Right lobe of liver (tissue), 6 donors: ENCODE measurements at places on chromosomes 6 and 20. TPM values are rescaled to one million over a fixed set of nuclear protein-coding genes. Genes with fewer than 3 reads are reported as not detected.

VWA7 gene
- total RNA-seq = 1.2 TPM

LPA gene
- total RNA-seq = 222 TPM

CRYBG1 gene
- 6.8 TPM for total RNA-seq

BPIFB2 gene
- total RNA-seq = not detected

TFAP2D gene
- not detected for total RNA-seq

HSPA1B gene
- 49.4 TPM for total RNA-seq

ZCCHC3 gene
- 5.5 TPM for total RNA-seq

TINAG gene
- total RNA-seq = not detected

DNA sequence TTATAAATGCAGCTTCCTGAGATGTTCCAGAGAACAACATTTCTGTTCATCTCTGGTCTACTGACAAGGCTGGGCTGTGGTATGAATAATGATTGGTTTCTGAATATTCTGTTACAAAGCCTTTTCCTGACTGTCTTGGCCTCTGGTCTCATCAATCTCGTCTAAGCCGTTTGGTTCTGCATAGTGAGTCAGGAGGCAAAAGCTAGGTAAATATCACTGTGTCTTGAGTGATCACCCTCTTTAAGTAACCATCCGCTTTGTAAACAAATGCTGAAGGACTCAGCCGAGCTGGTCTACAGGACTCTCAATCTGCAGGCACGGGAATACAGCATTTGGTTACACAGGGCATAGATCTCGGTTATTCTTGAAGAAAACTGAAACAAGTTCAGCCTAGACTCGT lies 511.9 kb downstream of the KIF16B start:
- DNase-seq = no peak
- H3K27me3 ChIP-seq = no peaks in the 10 kb centered on the region
- H3K4me1 ChIP-seq = no peaks in the 10 kb centered on the region
- H3K4me3 ChIP-seq = no peak overlapping the region

GRCh38 chr20:56376331-56376730 lies 15.7 kb downstream of the AURKA start:
- H3K27me3 ChIP-seq = no peaks in the 10 kb centered on the region
- no peak for DNase-seq
- no peak overlapping the region for H3K27ac ChIP-seq
- H3K4me1 ChIP-seq = no peaks in the 10 kb centered on the region

GRCh38 chr6:119209452-119210205 lies 131.2 kb upstream of the FAM184A start:
- no peaks in the 10 kb centered on the region for H3K36me3 ChIP-seq
- no peak overlapping the region for H3K4me3 ChIP-seq
- peaks cover 35% of the 10 kb centered on the region for H3K4me1 ChIP-seq
- no peaks in the 10 kb centered on the region for H3K27me3 ChIP-seq
- H3K27ac ChIP-seq = no peak overlapping the region

GRCh38 chr6:25576919-25577318 lies 75.1 kb upstream of the SCGN start:
- no peak overlapping the region for H3K4me3 ChIP-seq
- no peaks in the 10 kb centered on the region for H3K4me1 ChIP-seq
- H3K36me3 ChIP-seq = no peaks in the 10 kb centered on the region
- H3K27ac ChIP-seq = no peak overlapping the region
- no peaks in the 10 kb centered on the region for H3K27me3 ChIP-seq

DNA sequence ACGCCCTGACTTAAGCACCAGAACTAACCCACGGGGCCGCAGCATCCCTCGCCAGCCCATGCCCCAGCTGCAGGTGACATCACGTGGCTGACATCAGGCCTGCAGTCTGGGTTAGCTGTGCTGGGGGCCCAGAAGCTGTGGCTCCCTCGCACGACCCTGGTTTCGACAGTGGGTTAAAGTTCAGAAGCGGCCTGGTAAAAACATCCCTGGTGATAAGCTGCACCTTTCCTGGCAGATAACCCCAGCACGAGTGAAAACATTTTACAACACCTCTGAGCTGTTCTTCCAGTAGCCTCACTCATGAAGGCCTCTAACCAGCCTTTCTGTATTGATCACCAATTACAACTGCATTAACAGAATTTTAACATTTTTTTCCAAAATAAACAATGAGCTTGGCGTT lies 136.4 kb upstream of the RREB1 start:
- no peaks in the 10 kb centered on the region for H3K27me3 ChIP-seq
- H3K4me3 ChIP-seq = no peak overlapping the region
- DNase-seq = peak; percentile 55
- peaks cover 30% of the 10 kb centered on the region for H3K4me1 ChIP-seq
- peak overlapping the region; percentile 81 for H3K27ac ChIP-seq

DNA sequence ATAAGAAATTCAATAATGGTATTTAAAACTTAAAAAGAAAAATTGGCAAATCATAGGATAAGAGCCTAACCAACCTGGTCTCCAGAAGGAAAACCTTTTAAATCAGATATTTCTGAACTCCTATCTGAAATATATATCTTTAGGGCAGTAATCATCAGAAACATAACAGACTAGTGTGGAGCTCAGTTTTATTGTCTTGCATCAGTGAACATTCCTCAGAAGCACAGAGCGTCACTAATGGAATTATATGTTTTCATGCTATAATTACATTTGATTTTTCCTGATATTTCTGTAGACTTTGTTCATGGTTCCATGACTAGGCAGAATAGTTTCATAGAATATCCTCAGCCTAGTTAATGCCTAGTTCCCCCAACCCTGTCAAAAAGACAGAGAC lies 262.2 kb downstream of the EYA4 start:
- no peaks in the 10 kb centered on the region for H3K27me3 ChIP-seq
- H3K4me3 ChIP-seq = no peak overlapping the region
- H3K27ac ChIP-seq = no peak overlapping the region
- DNase-seq = no peak
- H3K4me1 ChIP-seq = no peaks in the 10 kb centered on the region

- peaks cover 5% of the 10 kb centered on the region for H3K27me3 ChIP-seq
- H3K36me3 ChIP-seq = no peaks in the 10 kb centered on the region
- H3K4me3 ChIP-seq = no peak overlapping the region
Measured at GRCh38 chr20:21096321-21097043, 9.7 kb downstream of the LINC00237 start.

DNA sequence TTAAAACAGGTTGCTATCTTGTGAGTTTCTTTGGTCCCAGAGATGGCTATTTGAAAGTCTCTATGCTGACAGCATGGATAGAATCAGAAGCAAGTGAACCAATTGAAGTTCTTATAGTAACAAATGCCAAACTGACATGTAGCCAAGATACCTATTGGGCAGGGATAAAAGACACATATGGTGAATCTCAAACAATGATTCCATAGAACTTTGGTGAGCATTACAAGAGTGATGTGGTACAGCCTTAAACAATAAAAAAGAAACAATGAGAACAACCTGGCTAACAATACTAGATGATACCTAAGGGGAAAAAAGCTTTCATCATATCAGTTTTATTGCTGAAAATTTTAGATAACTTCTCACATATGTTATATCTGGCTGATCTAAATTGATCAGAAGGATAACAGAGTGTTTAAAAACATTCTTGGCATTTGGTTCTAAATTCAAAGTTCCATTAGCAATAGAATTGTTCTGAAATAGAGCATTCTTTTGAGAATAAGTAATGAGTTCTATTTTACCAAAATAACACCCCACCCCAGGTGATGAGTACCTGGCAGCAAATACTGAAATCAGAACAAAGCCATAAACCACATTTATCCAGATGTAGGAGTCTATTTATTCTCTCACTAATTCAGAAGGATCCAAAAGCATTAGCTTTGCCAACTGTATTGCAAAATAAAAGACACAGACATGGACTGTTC lies 5.8 kb upstream of the HMGCLL1 start:
- no peaks in the 10 kb centered on the region for H3K27me3 ChIP-seq
- no peaks in the 10 kb centered on the region for H3K4me1 ChIP-seq
- H3K4me3 ChIP-seq = no peak overlapping the region
- DNase-seq = no peak

DNA sequence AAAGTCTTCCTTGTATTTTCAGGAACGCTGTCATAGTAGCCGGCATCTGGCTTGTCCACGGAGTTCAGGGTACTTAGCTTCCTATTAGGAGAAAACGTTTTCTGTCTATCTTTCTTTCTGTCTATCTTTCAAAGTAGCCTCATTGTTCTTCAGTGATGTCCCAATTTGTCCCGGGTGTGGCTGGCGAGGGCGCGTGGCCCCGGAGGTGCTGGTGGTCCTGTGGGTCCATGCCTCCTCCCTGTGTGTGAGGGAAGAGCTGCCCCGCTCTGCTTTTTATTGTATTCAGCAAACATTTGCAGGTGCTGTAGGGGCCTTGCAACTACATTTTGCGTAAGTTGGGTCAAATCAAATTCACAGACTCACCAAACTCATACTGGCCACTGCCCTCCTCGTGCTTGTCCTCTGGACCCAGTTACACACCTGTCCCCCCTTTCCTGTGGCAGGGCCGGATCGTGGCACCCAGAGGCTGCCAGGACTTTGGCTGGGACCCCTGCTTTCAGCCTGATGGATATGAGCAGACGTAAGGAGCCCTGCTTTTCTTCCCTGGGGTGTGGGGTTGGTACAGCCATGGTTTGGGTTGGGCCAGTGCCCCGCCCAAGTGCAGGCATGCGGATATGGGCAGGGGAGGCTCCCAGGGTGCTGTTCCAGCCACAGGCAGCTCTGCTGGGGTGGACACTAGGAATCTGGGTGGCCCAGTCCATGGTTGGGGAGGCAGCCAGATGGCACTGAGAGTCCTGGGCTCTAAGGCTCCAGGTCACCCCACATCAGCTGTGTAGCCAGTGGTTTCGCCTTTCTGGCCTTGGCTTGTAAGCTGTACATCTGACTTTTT lies 12.3 kb downstream of the ITPA start:
- no peaks in the 10 kb centered on the region for H3K27me3 ChIP-seq
- no peak for DNase-seq
- no peak overlapping the region for H3K4me3 ChIP-seq
- no peak overlapping the region for H3K27ac ChIP-seq
- peaks cover 2% of the 10 kb centered on the region for H3K36me3 ChIP-seq
- peaks cover 4% of the 10 kb centered on the region for H3K4me1 ChIP-seq

DNA sequence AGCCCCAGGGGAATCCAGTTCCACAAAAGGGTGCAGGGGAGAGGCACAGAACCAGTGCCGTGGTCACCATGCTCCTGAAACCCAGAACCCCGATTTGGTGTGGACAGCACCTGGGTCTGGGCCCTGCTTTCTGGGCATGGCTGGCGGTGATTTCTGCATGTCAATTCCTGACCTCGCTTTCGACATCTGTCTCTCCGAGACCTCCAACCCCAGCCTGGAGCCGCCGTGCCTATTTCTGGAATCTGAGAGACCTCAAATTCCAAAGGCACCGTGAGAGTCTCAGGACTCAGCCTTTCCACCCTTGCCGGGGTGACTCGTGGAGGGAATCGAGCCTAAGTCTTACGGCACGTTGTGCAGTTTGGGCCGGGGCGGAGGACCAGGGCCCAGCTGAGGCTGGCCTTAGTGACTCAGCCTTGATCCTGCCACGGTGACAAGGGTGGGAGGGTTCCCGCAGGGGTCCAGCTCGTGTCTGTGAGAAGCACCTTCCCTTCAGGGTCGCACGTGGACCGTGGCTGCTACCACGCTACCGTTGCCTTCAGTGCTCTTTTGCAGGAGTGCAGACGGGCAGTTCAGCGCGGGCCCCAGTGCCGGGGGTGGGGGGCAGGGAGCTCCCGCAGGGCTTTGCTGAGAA lies 133.7 kb downstream of the PXDC1 start:
- no peaks in the 10 kb centered on the region for H3K36me3 ChIP-seq
- H3K27me3 ChIP-seq = no peaks in the 10 kb centered on the region
- H3K4me1 ChIP-seq = no peaks in the 10 kb centered on the region
- H3K27ac ChIP-seq = no peak overlapping the region

DNA sequence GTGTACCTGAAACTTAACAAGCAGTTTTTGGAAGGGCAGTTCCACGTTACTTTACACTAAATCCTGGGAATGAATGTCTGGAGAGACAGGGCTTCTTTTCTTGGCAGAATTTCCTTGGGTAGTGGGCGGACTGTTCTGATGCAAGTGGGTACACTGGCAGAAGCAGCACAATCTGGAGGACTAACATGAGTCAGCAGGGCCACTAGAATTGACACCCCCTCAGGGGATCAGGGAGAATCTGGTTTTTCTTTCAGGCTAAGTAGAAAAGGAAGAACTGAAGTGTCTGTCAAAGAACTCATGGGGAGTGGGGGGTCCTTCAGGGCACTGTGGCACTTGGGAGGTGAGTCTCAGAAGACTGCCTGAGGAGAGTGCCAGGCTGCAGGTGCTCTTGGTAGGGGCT lies 34.6 kb downstream of the PANK2 start:
- no peak overlapping the region for H3K27ac ChIP-seq
- H3K4me1 ChIP-seq = no peaks in the 10 kb centered on the region
- H3K36me3 ChIP-seq = no peaks in the 10 kb centered on the region
- H3K27me3 ChIP-seq = no peaks in the 10 kb centered on the region

DNA sequence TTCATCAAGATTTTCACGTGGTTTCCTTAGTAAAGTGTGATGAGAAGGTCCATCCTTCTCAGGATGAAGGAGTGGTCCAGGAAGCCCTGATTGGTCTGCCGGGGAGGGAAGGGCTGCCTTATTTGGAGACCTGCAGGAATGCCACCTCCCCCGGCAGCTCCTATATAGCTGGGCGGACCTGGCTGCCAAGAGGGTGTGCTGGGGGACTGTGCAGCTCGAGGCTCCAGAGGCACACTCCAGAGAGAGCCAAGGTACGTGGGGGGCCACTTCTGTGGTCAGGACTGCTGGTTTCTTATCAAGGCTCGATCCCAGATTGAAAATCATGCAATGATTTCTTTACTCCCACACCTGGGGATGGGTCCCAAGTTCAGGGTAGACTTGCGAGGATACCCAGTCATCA lies at the start of gene PRND:
Gene PRND, plus strand, starts transcription at position 191 of the 400 bp plus-strand sequence. CDS start 2,643 bp downstream, outside the sequence.
- H3K4me3 ChIP-seq = no peak within 1 kb of the TSS
- H3K27ac ChIP-seq = no peak within 1 kb of the TSS
- no peaks in the 10 kb centered on the region for H3K27me3 ChIP-seq
- DNase-seq = no peak

GRCh38 chr20:35387334-35387733 lies 24.4 kb downstream of the UQCC1 start:
- no peaks in the 10 kb centered on the region for H3K36me3 ChIP-seq
- no peaks in the 10 kb centered on the region for H3K27me3 ChIP-seq
- H3K27ac ChIP-seq = no peak overlapping the region
- H3K4me1 ChIP-seq = no peaks in the 10 kb centered on the region
